Pancreas (tissue), 10 donors: ENCODE measurements at places on chromosomes 4 and X. TPM values are rescaled to one million over a fixed set of nuclear protein-coding genes. Genes with fewer than 3 reads are reported as not detected.

- H3K4me1 ChIP-seq, result peaks cover 18% of the 10 kb centered on the region
- no peaks in the 10 kb centered on the region for H3K27me3 ChIP-seq
- no peak overlapping the region for H3K27ac ChIP-seq
- H3K4me3 ChIP-seq, result no peak overlapping the region
Measured at GRCh38 chr4:39451423-39452023, 7.2 kb downstream of the RPL9 start.

- H3K4me3 ChIP-seq, result no peak overlapping the region
- H3K36me3 ChIP-seq, result no peaks in the 10 kb centered on the region
- no peaks in the 10 kb centered on the region for H3K27me3 ChIP-seq
Measured at GRCh38 chrX:10714531-10714930, 94.1 kb upstream of the MID1 start.

DNA sequence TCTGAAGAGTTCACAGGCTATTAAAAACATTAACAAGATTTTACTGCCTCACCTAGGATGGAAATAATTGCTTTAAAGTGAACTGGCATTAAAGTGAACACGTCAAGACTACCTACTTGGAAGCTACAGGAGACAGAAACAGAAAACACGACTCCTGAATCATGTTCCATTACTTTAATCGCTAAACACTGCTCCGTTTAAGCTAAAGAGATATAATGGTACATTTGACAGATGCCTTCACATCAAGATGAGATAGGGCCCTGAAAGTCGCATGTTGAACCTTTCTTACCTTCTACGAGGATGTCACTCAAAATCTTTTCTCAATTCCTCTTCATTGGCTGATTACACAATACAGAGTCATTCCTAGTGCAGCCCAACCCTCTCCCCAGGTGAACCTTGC lies 206.3 kb upstream of the GATB start:
- H3K27ac ChIP-seq, result no peak overlapping the region
- H3K27me3 ChIP-seq, result no peaks in the 10 kb centered on the region
- DNase-seq, result no peak
- no peaks in the 10 kb centered on the region for H3K36me3 ChIP-seq

Gene STOX2
- total RNA-seq, result 8.6 TPM

Gene MAGEC2
- total RNA-seq, result not detected
